ENCODE measurements at places on chromosomes 4 and X.

GRCh38 chr4:123479944-123480343 is 83.3 kb downstream of the SPRY1 start:
- no peak for DNase-seq

DNA sequence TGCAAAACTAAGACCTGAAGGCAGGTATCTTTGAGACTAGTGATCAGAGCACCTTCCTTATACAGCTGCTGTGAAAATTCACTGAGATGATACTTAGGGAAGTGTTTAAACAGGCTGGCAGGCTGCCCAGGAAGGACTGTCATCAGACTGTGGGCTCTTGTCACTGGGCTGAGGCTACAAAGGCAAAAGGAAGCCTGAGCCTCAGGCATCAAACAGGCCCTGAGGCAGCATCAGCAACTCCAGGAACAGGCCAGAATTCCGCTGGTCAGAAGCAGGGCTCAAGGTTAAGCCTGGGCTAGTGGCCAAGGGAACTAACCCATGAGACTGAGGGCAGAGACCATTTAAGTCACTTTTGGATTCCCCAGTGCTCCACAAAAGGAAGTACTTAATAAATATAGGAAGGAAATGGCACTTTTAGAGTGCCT is 12.8 kb downstream of the PJA1 start:
- no peak for DNase-seq

GRCh38 chrX:23269923-23270322 is 64.7 kb upstream of the PTCHD1 start:
- no peak for DNase-seq

DNA sequence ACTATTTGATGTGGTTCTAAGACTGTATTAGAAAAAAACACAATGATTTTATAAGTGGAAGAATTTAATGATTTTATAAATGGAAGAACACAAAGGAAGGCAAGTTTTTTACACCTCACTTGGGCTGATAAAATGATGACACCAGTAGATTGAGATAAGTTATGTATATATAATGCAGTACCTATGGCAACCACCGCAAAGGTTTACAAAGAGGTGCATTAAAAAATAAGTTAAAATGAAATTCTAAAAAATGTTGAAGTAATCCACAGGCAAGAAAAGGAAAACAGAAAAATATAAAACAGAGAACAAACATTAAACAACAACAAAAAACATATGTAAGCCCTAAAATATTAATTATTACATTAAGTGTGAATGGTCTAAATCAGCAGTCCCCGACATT is 490.9 kb upstream of the AADAT start:
- DNase-seq = no peak

GRCh38 chrX:25144043-25144940 is 128.5 kb upstream of the ARX start:
- no peak for DNase-seq

- DNase-seq = no peak
These were observed 69.1 kb downstream of the FAM53A start for GRCh38 chr4:1614854-1615595.

- DNase-seq = no peak
These were observed 35.8 kb downstream of the CHRDL1 start for GRCh38 chrX:110759785-110760184.

DNA sequence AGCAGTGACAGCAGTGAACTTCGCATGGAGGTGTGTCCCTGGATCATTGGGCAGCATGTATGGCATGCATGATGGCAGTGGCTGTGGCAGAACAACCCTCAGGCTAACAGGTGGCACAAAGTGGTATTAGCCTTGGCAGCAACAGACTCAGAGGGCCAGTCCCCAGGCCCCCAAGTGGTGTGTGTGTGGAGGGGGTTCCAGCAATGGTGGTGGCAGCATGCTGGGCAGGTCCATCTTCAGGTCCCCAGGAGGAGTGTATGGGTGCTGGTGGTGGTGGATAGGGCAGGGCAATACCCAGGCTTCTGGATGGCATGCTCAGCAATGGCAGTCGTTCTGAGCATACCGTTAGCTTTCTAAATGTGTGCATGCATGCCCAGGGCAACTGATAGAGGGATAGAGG is 923.7 kb downstream of the PDHA2 start:
- DNase-seq = no peak

- no peak for DNase-seq
These were observed 63.7 kb downstream of the HMGB2 start for GRCh38 chr4:173270312-173271027.

GRCh38 chr4:41012911-41013310 is 201.4 kb downstream of the APBB2 start:
- DNase-seq = no peak

- no peak for DNase-seq
These were observed 14.5 kb upstream of the DKK2 start for GRCh38 chr4:107050525-107051135.

GRCh38 chr4:73751830-73752229 is 11.5 kb downstream of the CXCL8 start:
- no peak for DNase-seq

- DNase-seq = no peak
These were observed 4.9 kb upstream of the BCOR start for GRCh38 chrX:40102393-40103381.

- no peak for DNase-seq
These were observed 43.1 kb downstream of the ADAMTS3 start for GRCh38 chr4:72525938-72526337.

DNA sequence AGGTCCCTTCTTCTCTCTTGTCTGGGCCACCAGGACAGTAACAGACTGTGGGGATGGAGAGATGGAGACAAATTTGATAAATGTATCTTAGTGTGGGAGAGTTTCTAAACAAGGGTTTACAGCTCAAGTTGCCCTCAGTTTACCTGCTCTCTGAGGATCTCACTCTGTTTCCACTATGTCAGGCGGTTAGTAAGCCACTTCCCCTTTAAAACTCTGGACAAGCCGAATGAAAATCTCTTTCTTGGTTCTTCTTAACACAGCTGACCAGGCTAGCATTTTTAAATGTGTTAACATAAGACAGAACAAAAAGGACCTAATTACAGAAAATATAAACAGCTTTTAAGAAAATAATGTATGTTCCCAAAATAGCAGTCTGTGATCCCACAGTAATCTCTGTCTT is 2.9 kb upstream of the SCARB2 start:
- no peak for DNase-seq

- DNase-seq = no peak
These were observed 119.3 kb downstream of the CRLF2 start for GRCh38 chrX:1093121-1093520.

- no peak for DNase-seq
These were observed 34.5 kb downstream of the PALLD start for GRCh38 chr4:168531305-168531704.

DNA sequence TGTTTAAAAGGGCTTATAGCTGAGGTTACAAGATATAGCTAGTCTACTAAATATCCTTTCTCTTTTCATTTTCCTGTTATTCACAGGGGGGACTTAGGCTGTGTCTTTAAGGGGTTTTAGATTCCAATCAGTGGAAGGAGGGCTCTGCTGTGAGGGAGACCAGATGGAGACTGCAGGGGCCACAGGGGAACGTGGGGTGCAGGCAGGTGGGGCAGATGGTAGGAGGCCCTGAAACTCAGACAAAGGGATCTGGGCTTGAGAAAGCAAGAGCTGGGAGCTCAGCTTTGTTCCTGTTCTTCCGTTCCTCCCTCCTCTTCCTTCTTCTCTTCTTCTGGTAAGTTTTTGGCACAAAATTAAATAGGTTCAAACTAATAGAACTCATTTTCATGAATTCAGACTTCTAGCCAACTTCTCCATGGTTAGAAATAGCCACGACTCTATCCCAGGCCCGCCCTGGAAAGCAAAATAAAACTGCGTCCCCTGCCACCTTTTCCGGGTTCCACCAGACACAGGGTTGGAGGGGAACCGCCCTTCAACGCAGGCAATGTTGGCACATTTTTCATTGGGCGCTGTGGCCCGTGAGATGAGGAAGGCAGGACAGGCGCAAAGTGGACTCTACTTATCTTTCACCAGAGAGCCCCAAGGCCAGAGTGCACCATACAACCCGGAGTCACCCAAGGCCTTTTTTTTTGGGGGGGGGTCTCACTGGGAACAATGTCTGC is 3.5 kb upstream of the TMSB4X start:
- DNase-seq = no peak

DNA sequence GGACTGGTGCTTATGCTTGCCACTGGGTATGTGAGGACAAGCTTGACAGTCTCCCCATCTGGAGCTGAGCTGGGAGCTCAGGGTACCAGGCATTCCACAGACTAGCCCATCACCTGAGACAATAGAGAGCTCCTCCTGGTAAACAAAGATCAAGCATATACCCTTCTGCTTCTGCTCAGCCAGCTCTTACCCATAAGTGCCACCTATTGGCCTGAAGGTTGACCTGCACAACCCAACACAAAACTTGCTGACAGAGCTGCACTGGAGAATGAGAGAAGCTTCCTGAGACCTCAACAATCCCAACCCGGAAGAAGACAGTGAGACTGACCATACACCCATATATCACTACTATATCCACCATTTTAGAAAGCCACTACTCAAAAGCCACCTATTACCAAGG is 1049.2 kb upstream of the INTU start:
- no peak for DNase-seq

DNA sequence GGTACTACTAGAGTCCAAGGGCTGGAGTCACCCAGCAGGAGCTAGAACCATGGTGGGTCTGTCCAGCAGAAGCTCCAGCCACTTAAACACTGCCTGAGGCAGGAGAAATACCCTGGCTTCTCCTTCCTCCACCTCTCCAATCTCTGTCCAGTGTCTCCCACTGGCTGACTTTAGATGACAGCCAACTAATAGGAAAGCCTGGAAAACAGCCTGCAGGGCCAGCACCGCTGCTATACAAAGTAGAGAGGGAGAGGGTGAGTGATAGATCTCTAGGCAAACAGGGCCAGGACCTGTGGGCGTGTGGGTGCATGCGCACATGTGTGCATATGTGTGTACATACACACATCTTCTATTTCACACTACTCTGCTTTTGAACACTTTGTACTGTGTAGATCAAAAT is 56.5 kb upstream of the ATP8A1 start:
- no peak for DNase-seq

GRCh38 chr4:175125410-175126068 is 207.4 kb downstream of the ADAM29 start:
- DNase-seq = no peak

DNA sequence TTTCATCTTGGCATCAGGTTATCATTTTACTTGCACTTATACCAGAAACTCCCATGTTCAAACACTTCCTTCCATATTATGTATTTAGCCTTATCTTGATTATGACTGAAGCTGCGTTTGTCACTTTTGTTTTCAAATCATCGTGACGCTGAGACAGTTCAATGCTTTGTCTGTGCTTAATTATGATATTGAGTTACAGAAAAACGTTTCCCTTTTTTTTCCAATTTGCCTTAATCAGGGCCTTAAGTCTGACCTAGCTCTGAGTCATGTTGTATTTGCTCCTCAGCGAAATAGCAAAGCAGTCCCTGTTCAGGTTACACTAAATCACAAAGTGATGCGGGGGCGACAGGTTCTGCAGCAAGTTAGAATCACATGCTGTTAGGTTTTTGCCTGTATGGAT is 254.7 kb downstream of the AFF2 start:
- DNase-seq = no peak

DNA sequence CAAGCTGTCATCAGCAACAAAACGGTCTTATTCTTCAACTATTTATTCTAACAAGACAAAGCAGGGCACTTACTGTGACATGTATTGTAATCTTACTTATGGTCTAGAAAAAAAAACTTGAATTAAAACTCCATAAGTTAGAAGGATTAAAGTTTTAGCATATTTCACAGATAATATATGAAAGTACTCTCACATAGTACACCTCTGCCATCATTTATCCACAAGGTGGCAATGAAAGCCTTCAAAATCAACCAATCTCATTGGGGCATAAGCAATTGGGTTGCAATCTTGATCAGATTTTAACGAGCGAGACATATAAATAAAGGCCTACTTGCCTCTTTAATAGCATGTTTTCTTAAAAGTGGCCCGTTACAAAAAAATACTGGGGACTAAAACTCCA is 1382.9 kb downstream of the FAM133A start:
- no peak for DNase-seq

DNA sequence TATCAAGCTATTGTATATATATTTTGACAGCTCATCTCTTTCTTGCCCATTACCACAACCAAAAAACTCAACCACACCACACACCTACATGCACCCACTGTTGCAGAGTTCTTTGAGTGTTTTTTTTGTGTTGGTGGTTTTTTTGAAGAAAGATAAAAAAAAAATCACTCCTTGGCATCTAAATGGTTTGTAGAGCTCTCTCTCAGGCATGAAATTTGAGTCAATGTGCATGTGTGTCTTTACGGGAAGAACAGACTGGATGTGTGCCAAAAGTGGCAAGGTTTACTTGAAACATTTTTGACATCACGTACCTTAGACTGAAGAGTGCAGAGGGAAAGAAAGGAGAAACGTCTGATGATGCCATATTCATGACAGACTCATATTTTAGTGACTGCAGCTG is 154.2 kb downstream of the FHIP1A start:
- DNase-seq = no peak

GRCh38 chr4:134126955-134127354 is 74.6 kb downstream of the PABPC4L start:
- DNase-seq = no peak

GRCh38 chrX:100829730-100830129 is 9.5 kb downstream of the CSTF2 start:
- DNase-seq = no peak

GRCh38 chr4:15322006-15322405 is 105.8 kb upstream of the C1QTNF7 start:
- no peak for DNase-seq

GRCh38 chrX:7253565-7253964 is 105.6 kb upstream of the PUDP start:
- no peak for DNase-seq

GRCh38 chr4:74738464-74739143 is 55.7 kb downstream of the BTC start:
- no peak for DNase-seq

DNA sequence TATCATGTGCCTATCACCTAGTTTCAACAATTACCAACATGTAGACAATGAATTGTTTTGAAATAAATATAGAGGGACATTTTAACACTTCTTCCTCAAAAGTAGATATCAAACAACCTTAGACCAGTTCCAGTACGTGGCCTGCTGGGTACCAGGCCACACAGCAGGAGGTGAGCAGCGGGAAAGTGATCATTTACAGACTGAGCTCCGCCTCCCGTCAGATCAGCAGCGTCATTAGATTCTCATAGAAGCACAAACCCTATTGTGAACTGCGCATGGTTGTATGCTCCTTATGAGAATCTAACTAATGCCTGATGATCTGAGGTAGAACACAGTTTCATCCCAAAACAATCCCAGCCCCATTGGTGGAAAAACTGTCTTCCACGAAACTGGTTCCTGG is 6.5 kb downstream of the BBS7 start:
- DNase-seq = no peak
